ENCODE measurements at places on chromosomes 2 and 18.

DNA sequence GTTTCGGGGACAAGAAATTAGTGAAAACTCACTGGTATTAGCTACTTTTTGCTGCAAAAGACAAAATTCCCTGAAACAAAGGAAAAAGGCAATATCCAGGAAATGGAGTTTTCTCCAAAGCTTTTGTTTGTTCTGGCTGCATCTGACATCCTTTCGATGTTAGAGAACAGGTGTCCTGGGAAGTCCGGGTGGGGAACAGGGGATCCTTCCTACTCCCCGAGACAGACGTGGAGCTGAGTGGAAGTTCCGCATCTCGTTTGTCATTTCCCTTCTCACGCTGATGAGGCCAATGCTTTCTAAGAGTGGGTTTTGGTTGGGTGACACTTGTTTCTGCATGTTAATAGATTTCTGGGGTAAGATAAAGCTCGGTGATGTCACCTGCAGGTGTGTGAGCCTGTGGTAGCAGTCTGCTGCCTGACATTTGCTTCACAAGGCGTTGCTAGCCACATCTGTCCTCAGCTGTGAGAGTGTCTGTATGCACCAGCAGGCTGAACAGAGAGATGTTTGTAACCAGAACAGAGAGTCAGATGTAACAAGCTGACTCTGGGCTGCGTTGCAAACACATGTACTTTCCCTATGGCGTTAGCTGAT is 125.9 kb downstream of the ACOXL start:
- peak; percentile 37 for DNase-seq

DNA sequence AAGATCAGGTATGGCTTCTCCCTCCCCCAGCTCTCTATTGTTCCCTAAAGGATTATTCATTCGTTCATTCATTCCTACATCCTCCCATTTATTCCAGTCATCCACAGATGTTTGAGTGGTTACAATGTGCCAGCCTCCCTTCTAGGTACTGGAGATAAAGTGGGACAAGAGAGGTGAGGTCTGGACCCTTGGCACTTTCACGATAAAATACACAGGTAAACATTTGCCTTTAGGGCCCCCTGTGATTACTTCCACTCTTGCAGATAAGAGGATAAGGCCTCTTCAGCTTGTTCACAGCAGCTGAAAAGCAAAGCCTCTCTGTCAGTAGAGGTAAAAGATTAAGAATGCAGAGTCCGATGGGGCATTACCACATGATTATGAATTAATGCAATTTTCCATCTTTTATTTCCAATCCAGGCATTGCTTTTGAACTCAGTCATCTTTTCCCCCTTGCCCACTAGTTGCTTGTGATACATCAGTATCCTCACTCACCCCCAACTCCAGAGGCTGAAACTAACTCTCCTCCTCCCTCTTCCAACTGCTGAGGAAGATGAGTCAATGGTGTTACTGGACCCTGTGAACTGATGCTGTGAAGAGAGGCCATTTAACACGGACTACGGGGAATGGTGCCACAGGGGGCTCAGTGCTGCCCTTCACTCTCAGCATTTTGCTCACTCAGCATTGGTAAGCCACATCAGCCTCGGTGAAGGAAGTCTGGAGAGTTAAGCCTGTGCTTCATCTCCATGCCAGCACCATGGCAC is 1.1 kb upstream of the DPP4 start:
- no peak for DNase-seq

DNA sequence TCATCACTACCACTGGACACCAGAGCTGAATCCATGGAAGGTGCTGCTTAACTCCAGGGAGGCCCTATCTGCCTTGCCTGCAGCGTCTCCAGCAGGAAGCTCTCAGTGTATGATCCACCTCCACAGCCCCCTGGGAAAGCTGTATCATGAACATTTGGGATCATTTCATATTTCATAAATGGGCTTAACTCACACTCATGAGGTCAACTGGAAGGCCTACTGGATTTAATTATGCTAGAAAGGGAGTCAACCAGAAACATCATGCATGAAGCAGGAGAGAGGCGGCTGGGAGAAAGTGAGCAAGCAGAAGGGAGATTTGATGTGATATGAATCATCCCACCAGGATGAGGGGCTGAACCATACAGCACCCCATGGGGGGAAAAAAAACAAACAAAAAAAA is 537.7 kb downstream of the TNS1 start:
- no peak for DNase-seq

DNA sequence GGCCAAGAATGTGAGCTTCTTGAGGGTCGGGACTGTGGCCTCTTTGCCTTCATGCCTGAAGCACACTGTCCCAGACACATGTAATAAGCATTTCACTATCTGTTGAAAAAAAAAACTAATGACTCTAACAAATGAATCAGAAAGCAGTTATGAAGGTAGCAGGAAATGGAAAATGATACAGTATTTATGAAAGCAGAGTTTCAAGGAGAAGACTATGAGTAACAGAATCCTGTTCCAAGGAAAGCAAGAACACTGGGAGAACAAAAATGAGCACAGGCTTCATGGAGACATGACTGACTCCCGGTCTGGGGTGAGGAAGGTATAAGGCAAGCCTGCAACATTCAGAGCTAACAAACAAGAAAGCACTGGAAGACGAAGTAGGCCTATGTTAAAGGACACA is 190.8 kb downstream of the RNF152 start:
- no peak for DNase-seq

DNA sequence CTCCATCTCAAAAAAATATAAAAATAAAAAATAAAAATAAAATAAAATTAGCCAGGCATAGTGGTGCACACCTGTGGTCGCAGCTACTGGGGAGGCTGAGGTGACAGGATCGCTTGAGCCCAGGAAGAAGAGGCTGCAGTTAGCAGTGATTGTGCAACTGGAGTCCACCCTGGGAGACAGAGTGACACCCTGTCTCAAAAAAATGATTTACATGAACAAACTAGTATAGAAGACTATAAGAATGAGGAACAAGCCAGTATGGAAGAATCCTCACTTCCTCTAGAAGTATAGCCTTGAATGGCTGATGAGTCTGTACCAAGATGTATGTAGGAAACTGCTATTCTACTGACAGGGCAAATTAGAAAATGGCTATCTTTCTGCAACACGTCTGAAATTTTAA is 10.9 kb downstream of the YES1 start:
- no peak for DNase-seq

DNA sequence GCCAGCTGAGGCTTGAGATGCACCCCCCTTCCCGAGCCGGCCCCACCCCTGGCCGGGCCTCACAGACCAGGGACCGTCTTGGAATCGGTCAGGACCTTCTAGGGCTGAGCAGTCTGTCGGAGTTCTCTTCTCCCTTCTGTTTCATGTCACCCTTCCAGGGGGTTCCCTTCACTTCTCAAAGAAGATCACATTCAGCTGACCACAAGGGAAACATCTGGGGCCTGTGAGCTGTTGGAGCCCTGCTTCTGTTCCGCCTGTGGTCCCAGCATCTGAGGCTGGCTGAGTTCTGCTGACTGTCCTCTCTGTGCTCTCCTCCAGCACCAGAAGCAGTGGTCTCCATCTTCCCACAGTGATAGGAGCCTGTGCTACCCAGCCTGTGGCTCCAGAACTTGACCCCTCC is 106.5 kb downstream of the SEPTIN10 start:
- no peak for DNase-seq

DNA sequence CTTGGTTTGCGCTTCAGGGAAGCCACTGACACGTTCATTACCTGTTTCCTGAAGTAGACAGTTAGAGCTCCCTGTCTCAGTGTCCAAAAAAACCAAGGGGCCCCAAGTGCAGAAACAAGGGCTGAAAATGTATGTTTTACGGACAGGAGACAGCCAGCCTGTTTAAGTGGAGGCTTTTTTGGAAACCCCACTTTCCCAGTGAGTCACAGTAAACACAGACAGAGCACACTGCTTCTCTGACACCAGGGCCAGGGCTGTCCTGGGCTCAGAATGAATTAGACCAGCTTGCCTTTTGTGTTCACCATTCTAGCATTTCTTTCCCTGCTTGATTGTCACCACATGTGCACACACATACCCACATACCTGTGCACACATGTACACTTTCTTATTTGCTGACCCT is 128.6 kb downstream of the SH3RF3 start:
- no peak for DNase-seq

GRCh38 chr18:70973626-70974025 is 684.8 kb downstream of the SOCS6 start:
- no peak for DNase-seq

GRCh38 chr2:11589316-11589940 is 55.6 kb downstream of the GREB1 start:
- DNase-seq: no peak

GRCh38 chr2:18500333-18500732 is 60.1 kb downstream of the RDH14 start:
- DNase-seq: no peak

- no peak for DNase-seq
Observed at GRCh38 chr2:228242591-228242990, 61.1 kb upstream of the SPHKAP start.

DNA sequence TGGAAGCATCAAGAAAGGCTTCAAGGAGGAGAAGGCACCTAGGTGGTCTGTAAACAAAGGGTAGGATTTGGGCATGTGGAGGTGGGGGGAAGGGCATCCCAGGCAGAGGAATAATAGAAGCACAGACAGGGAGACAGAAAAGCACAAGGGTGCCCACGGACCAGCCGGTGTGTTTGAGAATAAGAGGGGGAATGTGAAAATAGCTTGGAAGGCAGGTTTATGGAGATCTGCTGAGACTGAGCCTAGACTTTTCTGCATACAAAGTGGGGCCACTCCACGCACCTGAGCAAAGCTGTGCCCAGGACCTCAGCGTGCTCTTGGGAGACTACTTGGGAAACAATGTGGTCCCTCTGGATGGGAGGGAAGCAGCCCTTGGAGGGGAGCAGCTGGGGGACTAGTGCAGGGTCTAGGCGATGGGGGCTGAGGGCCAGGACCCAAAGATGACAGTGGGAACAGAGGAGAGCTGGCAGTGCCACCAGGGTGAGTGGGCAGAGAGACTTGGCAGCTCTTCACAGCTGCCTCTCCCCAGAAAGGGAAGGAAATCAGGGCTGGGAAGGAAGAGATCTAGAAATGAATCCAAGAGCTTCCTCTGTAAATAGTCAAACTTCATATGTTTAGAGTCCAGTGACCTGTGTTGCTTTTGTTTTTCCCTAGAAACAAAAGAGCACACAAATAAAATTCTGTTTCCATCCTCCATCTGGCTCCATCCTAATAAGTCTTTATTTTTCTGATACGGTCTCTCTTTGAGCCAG is 110.7 kb upstream of the SMAD7 start:
- no peak for DNase-seq

DNA sequence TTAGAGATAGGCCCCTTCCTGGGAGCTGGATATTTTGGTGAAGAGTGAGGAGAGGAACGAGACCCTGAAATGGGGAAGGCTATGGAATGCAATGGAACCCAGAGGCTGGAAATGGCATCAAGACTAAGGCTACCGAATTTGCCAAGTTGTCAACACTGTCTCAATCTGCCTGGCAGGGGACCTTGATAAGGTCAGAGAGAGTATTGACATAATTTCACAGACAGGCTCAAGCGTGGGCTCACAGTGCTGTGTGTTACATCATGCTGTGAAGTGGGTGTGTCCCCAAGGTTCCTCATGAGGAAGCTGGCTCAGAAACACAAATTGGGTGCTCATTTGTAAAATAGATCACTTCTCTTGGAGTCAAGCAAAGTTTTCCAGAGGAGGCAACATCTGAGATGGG is 51.8 kb upstream of the CYRIA start:
- no peak for DNase-seq

DNA sequence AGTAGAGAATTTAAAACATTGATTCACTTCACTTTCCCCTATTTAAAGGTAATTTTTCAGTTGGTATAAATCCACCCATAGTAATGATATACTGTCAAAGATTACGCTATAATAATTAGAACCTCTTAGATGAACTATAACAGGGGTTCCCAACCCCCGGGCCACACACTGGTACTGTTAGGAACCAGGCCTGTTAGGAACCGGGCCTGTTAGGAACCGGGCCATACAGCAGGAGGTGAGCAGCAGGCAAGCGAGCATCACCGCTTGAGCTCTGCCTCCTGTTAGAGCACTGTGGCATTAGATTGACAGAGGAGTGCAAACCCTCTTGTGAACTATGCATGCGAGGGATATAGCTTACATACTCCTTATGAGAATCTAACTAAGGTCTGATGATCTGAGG is 34.0 kb upstream of the CD302 start:
- no peak for DNase-seq

- peak; percentile 57 for DNase-seq
Observed at GRCh38 chr2:96537066-96537733, 648 bp downstream of the ARID5A start.

- DNase-seq: no peak
Observed at GRCh38 chr18:57980573-57981307, 63.3 kb upstream of the NEDD4L start.

Measured in stimulated activated CD8-positive, alpha-beta memory T cell treated with anti-CD3 and anti-CD28 coated beads, Interleukin-4, amount 100 ng/mL, for 4 hours (primary cell).